GDM1 (cell line): ENCODE measurements at places on chromosomes 11 and 22.

- DNase-seq, result no peak
These were observed 56.7 kb upstream of the CLPB start for GRCh38 chr11:72491001-72491400.

GRCh38 chr11:79200398-79201070 is 240.3 kb downstream of the TENM4 start:
- no peak for DNase-seq

DNA sequence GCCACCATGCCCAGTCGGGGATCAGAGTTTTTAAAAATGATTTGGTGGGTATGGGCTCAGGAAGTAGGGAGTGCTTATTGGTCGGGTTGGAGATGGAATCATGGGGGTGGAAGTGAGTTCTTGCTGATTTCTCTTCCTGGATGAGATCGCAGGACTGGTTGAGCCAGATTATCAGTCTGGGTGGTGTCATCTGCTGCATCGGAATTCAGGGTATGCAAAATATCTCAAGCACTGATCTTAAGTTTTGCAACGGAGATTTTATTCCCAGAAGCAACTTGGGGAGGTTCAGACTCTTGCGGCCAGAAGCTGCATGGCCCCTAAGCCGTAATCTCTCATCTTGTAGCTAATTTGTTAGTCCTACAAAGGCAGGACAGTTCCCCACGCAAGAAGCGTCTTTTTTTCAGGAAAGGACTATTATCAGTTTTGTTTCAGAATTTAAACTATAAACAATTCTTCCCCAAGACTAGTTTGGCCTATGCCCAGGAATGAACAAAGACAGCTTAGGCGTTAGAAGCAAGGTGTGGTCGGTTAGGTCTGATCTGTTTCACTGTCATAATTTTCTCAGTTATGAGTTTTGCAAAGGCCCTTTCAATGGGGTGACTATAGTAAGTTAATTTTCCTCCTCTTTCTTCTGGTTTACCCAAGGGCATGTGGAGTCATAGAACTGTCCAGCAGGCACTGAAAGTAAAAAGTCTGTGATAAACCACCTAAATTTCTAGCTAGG is 1.4 kb upstream of the PIWIL3 start:
- DNase-seq, result no peak

DNA sequence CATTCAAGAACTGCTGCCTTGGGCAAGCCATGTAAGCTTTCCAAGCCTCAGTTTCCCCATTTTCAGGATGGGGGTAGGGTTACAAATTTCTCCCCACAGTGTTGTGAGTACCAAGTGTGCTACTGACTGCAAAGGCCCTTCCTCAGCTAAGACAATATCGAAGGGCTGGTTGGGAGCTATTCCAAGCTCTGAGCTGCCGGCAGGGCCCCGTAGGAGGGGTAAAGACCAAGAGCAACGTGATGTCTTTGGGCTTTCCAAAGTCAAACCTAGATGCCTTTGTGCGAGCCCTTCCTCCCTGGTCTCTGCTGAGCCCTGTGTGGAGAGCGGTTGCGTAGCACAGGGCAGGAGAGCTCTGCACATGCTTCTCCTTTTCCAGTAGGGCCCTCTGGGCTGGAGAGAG is 29.3 kb downstream of the PKNOX2 start:
- DNase-seq, result no peak

DNA sequence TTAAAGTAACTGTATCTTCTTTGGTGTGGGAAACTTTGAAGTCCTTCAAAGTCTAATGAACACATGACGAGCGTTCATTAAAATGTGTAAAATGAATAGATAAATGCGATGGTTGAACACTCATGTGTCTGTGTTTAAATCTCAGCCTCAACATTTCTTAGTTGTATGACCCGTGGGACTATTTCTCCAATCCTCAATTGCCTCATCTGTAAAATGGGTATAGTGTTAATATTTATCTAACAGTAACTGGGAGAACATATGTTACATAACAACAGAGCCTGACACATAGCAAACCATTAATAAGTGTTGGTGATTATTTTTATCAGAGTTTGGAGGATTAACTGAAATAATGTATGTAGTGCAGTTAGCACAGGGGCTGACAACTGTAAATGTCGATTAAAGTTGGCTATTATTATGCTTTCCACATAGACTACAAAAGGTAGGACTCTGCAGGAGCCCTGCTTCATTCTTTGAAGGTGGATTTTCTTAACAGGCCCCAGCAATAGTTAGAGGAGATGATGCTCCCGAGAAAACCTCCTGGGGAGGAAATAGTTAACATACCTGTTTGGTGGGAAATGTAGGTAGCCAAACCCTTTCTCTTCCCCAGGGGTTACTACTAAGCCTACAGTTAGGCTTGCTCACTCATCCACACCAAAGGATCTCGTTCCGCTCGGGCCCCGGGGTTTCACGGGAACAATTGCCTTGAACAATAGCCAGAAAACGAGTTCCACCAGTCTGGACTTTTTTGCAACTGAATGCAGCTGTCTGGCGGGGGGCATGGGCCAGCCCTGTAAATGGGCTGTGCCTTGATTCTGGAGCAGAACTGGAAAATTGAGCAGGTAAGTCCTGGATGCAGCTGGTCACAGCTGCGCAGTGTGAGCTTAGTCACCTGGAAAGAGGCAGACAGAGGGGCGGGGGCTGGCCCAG is 133.4 kb downstream of the DBX1 start:
- no peak for DNase-seq

DNA sequence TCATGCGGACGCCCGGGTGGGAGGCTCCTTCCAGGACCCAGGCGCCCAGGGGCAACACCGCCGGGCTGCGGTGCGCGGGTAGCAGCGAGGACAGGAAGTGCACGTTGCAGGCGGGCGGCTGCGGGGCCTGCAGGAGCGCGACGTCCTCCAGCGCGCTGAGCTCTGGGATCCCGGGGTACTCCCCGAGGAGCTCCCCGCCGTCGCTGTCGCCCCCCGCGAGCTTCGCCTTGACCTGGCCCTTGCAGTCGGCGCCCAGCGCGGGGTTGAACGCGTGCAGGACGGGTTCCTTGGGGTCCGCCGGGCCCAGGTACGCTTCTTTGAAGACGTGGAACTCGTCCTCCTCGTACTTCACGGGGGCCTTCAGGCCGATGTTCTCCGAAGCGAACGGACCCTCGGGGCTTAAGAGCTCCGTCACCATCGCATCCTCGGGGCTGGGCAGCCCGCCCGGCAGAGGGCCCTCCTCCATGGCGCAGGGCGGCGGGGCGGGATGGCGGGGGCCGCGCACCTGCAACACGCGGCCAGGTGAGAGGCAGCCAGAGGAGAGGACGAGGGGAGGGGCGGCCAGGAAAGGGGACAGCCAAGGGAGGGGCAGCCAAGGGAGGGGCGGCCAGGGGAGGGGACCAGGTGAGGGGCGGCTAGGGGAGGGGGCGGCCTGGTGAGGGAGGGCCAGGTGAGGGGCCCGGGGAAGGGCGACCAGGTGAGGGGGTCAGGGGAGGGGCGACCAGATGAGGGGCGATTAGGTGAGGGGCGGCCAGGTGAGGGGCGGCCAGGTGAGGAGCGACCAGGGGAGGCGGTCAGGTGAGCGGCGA is 921 bp downstream of the TESMIN start:
- DNase-seq, result no peak

DNA sequence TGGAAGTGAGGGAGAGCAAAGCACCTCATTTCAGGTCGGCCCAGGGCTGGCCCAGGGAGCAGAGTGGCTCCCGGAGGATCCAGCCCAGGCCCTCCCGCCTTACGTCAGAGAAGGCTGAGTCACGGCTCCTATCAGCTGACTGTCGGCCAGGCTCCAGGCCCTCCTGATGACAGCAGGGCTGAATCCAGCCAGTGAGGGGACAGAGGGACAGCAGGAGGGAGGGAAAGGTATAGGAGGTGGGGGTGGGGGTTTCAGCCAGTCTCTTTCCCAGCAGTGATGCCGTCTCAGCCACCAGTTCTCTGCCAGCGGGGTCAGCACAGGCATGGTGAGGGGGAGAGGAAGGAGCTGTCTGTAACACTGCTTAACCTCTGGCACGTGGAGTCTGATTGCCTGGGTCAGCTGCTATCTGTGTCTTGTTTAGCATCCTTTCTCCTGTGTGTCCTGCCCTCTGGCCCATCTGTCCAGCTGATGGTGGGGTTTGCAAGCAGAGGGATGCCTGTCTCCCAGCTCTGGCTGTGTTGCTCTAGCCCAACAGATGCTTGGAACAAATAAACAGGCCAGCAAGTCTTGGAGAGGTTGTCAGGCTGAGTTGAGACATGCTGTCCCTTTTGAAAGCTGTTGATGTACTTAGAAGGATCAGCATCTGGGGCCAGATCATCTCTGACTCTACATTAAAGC is 74.0 kb downstream of the ADAMTS15 start:
- DNase-seq, result no peak

GRCh38 chr11:122113836-122114825 is 1.9 kb downstream of the BLID start:
- DNase-seq, result no peak

DNA sequence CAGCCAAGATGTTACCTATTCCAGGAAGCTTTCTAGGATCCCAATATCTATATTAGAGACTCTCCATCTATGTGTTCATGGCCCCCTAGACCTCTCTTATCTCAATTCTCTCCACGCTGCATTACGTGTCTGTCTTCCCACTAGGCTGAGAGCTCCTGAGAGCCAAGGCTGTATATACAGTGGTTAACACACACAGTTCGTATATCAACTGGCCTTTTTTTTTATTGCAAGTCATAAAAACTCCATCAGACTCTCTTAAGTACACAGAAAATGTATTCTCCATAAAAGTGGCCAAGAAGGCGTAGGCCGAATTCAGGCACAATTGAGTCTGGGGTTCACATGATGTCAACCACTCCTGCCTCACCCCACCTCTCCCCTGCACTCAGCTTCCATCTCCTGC is 115.9 kb downstream of the TRIM29 start:
- no peak for DNase-seq

DNA sequence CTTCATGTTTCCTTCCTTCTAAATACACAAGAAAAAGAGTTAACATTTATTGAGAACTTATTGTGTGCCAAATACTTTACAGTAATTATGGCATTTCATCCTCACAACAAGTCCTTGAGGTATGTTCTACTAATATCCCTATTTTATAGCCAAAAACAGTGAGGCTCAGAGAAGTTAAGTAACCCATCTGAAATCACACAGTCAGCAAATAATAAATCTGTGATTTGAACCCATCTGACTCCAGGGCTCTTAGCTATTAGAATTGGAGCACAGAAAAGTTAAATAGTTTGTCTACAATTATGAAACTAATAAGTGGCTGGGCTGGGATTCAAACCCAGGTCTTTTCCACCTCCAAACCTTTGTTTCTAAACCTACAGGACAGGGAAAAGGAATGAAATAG is 36.5 kb upstream of the MYOD1 start:
- DNase-seq, result no peak

DNA sequence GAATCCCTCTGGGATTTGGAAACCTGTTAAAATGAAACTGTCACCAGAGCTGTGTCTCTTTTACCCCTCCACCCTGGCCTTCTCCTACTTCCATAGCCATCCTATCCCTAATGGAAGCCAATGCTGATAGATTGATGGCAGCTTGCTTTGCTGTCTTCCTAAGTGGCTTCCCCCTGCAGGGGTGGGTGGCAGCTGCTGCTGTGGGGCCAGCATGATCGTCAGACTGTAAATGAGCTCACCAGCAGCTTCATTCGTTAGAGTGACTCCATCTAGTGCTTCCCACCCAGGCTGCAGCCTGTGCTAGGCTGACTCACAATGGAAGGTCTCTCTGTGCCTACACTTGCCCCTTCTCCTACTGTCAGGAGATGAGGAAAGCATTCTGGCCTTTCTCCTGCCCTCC is 311.0 kb downstream of the BUD13 start:
- no peak for DNase-seq

DNA sequence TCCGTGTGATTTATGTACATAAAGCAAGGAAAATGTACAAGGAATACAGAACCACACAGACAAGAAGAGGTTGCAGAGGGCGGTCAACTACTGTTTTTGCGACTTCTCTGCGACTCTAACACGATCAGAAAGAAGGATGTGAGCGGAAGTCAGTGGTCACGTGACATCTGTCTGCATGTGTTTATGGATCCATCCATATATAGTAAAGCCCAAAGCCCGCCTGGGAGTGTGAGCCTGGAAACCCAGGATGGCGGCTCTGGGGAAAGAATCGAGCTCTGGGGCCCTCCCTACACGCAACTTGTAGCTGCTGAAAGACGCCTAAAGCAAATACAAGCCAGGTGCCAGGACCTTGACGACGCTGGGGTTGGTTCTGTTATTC is 8.8 kb downstream of the OSBPL5 start:
- DNase-seq, result no peak

DNA sequence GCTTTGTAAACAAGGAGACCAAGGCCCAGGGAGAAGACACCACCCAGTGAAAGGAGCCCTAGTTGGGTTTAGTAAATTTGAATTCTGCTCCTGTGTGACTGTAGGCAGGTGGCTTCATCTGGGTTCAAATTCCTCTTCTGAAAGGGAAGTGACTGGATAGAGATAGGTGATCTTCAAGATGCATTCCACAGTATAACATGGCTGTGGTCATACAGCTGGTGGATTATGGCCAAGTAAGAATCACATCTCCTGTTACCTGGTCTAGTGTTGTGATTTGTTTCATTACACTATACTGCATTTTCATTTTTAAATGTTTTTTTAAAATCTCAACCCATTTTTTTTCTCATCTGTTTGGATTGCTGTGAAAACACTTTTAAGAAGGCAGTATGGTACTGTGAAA is 58.0 kb upstream of the PICALM start:
- DNase-seq, result no peak

- DNase-seq, result no peak
These were observed 24.0 kb upstream of the TMEM191C start for GRCh38 chr22:21443057-21443734.

DNA sequence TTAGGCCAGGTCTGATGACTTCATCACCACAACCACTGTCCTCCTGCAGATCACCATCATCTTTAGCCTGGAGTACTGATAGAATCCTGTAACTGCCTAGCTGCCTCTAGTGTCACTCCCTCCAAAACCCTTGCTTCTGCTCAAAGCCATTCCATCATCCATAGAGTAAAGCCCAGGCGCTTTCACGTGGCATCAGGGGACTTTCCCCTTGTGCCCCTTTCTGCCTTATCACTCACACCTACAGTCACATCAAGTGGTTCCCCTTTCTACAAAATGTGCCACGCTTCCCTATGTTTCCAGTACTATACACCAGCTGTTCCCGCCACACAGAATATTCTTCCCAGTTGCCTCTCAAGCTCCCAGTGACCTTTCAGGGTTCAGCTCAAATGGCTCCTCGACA is 75.9 kb downstream of the MN1 start:
- no peak for DNase-seq

DNA sequence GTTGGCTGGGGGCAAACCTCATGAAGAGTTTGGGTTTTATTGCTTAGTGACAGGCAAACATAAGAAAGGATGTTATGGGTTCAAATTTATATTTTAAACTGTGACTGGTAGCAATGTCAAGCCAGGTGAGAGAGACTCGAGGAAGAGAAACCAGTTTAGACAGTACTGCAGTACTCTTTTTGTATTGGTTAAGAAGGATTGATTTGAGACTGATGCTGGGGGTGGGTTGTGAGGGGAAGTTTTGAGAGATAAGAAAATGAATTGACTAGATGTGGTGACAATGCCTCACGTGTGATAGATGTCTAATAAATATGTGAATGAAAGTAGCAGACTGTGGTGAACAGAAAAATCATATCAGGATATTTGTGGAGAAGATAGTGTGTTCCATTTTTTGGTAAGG is 142.4 kb downstream of the DDX10 start:
- DNase-seq, result no peak
